Midbrain (tissue), 1 donor: ENCODE measurements at places on chromosomes 7 and 10.

GRCh38 chr7:94015538-94015937 lies 11.4 kb upstream of the BET1 start:
- no peak for DNase-seq

DNA sequence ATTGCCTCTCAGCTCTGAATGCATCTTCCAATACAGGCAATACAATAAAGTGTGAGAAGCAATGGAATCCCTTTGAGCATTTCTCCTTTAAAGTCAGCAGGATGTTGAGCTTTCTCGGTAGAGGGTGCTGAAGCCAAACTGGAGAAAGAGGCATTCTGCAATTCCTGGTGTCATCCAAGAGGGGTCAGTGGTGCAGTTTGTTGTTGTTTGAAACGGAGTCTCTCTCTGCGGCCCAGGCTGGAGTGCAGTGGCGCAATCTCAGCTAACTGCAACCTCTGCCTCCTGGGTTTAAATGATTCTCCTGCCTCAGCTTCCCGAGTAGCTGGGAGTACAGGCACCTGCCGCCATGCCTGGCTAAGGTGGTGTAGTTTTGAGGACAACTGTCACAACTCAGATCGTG lies 486.5 kb downstream of the CALN1 start:
- no peak for DNase-seq

DNA sequence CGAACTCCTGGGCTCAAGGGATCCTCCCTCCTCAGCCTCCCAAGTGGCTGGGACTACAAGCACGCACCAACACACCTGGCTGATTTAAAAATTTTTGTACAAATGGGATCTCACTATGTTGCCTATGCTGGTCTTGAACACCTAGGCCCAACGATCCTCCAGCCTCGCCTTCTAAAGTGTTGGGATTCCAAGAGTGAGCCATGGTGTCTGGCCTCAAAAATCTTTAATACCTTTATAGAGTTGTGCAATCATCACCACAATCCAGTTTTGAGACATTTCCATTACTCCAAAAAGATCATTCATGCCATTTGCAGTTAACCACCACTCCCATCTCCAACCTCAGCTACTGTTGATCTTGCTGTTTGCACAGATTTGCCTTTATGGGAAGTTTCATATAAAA lies 165.4 kb downstream of the LYZL1 start:
- DNase-seq: no peak

DNA sequence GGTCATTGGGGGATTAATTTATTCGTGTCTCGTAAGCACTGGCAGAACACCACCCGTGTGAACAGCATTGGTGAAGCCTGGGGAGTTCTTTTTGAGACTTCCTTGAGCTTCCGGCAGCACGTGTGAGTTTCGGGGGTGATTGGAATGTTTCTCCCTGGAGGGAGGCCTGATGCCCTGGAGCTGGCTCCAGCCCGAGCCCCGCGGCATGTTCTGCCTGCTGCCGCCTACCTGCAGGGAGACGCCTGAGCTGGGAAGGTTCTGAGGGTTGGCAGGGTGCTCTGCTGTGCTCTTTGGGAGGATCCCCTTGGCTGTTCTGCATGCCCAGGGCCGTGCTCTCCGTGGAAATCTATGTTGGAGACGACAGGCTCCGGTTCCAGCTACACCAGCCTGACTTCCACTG lies 159.3 kb downstream of the MGMT start:
- no peak for DNase-seq

GRCh38 chr10:96720422-96721206 lies at the start of gene PIK3AP1:
TSS of gene PIK3AP1 (minus strand) at chr10:96720514. CDS start at chr10:96720394, 120 bp downstream.
- DNase-seq: no peak

DNA sequence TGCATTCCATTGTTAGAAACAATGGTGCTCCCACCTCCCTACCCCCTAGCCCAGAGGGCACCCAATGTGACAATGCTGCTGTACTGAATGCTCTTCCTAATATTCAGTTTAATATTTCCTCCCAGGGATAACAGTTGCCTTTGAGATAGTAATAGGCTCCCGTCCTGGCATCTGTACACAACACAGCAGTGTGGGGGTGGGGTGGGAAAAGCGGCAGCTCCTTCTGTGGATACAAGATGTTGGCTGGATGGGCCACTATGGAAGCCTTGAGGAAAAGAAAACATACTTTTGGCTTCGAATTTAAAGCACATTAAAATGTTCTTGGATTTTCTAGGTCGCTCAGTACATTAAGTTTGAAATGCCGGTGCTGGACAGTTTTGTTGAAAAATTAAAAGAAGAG lies 9.2 kb upstream of the ZNF22 start:
- DNase-seq: no peak

GRCh38 chr7:21407796-21408480 lies 19.9 kb upstream of the SP4 start:
- DNase-seq: no peak

DNA sequence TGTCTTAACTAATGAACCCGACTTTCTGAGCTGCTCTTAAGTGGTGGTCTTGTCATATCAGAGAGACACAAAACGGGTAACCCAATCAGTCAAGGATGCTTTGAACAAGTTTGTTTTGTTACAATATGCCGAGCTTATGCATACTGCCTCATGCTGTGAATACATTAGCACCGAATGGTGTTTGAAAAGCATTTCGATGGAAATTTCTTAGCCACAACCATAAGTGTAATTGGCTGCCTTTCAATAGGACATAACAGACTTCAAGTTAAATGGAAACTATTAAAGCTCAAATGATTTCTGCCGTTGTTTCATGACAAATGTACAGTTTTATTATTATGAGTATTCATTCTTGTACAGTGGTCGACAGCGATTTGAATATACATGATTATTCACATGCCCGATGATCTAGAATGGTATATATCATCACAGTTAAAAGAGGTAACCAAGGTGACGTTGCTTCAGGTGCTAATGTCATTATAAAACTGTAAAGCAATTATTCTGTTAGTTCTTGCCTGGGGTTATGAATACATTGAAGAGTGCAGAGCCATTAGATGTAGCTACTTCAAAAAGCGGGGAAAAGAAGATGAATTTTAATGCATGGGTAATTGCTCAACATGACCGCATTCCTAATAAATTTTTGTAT lies 118.8 kb downstream of the EBF3 start:
- no peak for DNase-seq

- no peak for DNase-seq
Observed at GRCh38 chr7:20140291-20141001, 76.7 kb downstream of the MACC1 start.

DNA sequence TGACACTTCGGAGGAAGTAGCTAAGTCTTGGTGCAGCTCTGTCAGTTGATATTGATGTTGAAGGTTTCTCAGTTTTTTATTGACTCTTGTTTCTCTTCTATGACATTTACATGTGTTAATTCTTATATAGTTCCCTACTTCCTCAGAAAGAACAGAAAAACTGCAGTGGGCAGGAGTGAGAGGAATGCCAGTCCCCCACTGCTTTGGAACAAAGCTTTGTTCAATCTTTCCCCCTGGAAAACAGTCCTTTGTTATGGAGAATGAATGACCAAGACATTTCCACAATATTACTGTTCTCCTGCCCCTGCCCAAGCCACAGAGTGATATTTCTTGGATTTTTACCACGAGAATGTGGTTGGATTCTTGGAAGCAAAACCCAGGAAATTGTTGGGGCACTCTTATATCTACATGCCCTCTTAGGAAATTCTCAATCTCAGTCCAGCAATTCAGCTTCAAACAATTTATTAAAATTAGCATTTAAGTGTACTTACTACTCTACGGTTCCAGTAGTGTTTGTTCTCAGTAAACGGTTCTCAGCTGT lies 258.0 kb upstream of the KCND2 start:
- no peak for DNase-seq

- peak; percentile 63 for DNase-seq
Observed at GRCh38 chr10:104688251-104689042, 47.4 kb downstream of the SORCS3 start.

DNA sequence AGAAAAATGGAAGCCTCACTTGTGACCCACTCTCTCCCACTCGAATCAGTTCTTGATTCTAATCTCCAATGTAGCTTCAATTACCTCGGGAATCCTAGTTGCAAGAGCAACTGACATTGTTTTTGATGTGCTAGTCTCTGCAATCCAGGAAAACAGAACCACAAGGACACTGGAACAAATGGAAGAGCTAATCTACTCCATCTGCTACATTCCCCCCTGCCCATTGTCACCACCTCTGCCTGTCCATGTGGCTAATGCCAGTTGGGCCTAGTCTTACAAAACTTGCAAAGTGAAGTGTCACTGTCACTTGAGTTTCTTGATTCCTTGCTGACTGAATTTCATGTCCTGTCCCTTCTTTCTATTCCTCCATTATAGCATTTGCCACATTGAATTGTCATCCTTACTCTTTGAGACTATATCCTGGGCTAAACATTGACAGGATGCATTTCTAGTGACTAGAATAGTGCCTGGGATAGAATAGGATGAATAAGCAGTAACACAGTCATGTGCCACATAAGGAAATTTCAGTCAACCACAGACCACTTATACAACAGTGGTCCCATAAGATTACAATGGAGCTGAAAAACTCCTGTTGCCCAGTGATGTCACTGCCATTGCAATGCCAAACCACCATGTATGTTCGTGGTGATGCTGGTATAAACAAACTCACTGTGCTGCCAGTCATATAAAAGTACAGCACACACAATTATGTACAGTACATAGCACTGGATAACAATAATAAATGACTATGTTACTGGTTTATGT lies 13.5 kb downstream of the GCC1 start:
- DNase-seq: no peak

- no peak for DNase-seq
Observed at GRCh38 chr7:19318287-19318686, 173.1 kb upstream of the FERD3L start.

DNA sequence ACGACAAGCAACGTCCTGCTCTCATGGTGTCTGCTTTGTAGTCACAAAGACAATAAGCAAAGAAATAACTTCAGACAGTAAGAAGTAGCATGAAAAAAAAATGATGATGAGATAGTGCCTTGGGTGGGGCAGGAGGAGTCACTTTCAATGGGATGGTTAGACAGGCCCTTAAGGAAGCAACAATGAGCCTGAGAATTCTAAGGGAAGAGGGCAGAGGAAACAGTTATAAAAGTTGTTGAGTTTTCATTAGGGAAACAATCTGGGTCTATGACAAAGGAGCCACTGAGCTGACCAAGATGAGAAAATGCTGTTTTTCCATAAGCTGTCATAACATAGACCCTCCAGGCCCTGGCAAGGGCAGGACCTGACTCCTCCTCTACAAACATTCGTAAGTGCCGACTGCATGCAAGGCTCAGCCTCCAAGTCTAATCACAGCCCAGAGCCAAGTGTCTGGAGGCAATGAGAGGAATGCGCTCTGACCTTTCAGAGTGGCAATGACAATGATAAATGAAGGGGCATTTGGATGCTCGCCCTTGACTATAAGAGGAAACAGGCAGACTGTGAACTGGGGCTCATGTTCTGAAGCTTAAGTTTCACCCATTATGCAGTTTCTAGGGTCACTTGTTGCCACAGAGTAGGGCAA lies 43.7 kb downstream of the PPP1R3C start:
- DNase-seq: no peak

- DNase-seq: no peak
Observed at GRCh38 chr10:103431902-103432301, 20.3 kb downstream of the CALHM2 start.

- no peak for DNase-seq
Observed at GRCh38 chr10:113753020-113753692, 1.7 kb downstream of the PLEKHS1 start.

- DNase-seq: no peak
Observed at GRCh38 chr7:44712012-44712411, 36.6 kb upstream of the ZMIZ2 start.

DNA sequence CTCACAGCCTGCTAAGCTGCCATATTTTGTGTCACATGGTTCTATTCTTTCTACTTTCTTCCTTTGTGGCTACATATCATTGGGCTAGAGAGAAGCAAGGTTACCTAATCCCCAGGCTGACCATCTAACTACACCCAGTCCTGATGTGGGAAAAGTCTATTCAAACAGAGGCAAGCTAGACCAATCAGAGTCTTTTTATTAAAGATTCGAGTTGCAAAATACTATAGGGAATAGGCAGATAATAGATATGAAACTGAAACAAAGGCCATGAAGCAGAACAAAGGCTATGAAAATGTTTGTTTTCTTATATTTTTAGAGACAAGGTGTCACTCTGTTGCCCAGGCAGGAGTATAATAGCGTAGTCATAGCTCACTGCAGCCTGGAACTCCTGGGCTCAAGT lies 36.7 kb downstream of the MTERF1 start:
- DNase-seq: no peak

DNA sequence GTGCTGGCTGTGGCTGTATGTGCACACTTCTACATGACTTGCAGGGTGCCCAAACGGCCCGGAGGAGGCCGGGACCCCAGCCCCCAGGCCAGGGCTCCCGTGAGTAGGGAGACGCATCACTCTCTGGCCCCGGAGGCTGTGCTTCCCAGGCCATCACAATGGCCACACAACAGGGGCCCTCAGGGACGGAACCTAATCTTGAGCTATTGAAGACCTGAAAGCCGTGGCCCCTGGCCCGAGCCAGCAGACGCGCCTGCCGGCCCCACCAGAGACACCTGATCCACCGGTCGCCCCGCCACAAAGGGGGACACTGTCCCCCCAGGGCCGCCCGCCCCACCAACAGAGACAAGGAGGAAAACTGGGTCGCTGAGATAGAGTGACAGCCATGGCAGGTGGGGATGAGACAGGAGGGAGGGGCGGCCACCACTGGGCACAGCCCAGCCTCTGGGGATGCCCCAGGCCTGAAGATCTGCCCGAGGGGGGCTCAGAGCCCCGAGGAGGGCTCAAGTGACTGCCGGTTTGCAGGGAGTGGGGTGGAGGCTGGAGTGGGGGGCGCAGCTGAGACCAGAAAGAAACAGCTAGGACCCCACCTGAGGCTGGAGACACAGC lies 10.2 kb upstream of the LFNG start:
- no peak for DNase-seq

DNA sequence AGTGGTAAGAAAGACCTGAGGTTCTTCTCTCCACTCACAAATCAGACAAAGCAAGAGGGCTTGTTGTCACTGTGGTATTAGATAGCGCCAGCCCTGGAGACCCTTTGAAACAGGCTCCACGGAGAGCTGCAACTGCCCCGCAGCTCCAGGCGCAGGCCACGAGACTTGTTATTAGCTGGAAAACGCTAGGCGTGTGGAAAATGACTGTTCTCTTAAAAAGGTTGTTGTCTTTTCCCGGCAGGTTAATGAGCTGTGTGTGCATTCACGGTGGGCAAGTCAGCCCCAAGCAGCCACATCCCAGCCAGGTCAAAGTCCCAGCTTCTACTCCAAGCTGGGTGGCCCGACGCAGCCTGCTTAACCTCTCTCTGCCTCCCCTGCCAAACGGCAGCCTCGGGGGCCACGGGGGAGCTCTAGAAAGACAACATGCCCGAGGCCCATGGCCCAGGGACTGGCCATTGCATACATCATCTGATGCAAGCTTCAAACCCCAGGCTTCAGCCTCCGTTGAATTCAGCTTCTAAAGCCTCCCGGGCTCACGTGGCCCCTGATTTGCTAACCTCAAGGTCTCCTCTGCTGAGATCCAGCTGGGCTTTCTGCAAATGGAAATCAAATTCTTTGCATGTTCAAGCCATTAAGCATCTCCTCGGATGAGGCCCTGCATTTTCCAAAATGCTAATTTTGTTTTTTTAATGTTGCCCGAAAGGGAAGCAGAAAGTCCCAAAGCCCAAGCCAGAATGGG lies 61.3 kb upstream of the DNAAF5 start:
- DNase-seq: peak; percentile 41
